ENCODE measurements at places on chromosomes 7 and 10.

DNA sequence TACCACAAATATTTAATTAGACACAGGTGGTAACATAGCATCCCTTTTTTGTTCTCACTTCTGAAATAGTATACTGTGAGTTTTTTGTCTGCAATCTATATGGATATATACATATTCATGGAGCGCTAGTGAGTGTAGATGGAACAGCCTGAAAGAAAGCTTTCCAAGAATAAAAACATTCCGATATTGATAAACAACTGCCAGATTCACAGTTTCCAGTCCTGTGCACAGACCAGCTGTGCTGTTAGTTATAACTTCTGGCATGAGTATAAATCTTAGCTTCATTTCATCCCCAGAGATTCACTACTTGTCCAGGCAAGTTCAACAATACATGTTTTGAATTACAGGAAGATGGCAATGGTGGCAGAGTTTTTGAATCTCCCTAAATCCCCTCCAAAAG lies 467.1 kb upstream of the STEAP1 start:
- DNase-seq, result no peak

GRCh38 chr10:127947211-127947610 lies 40.3 kb downstream of the PTPRE start:
- no peak for DNase-seq

GRCh38 chr10:95655571-95656290 lies 780 bp downstream of the ALDH18A1 start:
- no peak for DNase-seq

- DNase-seq, result peak; percentile 78
These were observed 94.7 kb upstream of the ZMIZ1 start for GRCh38 chr10:78973901-78974616.

GRCh38 chr7:150449206-150449952 lies 1.1 kb upstream of the GIMAP8 start:
- no peak for DNase-seq

DNA sequence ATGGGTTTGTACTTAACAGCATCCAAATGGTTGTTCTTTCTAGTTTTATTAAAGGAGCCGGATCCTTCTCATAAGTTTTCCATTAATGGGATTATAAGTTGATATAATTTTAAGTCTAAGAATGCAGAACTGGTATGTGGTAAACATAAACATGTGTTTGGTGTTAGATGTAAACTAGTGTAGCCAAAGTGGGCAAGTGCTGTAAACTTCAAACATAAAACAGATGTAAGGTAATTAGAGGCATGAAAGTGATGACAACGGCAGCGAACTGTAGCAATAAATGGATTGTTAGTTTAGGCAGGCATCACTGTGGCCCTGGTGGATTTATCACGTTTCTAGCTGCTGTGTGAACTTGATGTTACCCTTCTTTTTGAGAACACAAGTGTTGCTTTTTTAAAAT lies 37.9 kb downstream of the BAMBI start:
- DNase-seq, result no peak

GRCh38 chr10:4820804-4821401 lies 5.1 kb upstream of the AKR1E2 start:
- no peak for DNase-seq

- DNase-seq, result no peak
These were observed 2.1 kb upstream of the IDE start for GRCh38 chr10:92575961-92576360.
